ENCODE measurements at places on chromosomes 5 and 9.

- no peaks in the 10 kb centered on the region for H3K36me3 ChIP-seq
- no peak overlapping the region for H3K4me3 ChIP-seq
- H3K4me1 ChIP-seq, result peaks cover 19% of the 10 kb centered on the region
- no peaks in the 10 kb centered on the region for H3K27me3 ChIP-seq
- peak overlapping the region; percentile 61 for H3K27ac ChIP-seq
Observed at GRCh38 chr9:92147030-92147851, 32.0 kb upstream of the SPTLC1 start.

GRCh38 chr5:66959653-66960052 lies 236.9 kb downstream of the CD180 start:
- no peak overlapping the region for H3K27ac ChIP-seq
- no peaks in the 10 kb centered on the region for H3K36me3 ChIP-seq
- H3K4me3 ChIP-seq, result peak overlapping the region; percentile 48
- no peak for DNase-seq
- no peaks in the 10 kb centered on the region for H3K4me1 ChIP-seq

GRCh38 chr5:66306844-66307315 lies 162.8 kb downstream of the SREK1 start:
- H3K36me3 ChIP-seq, result no peaks in the 10 kb centered on the region
- no peaks in the 10 kb centered on the region for H3K27me3 ChIP-seq
- H3K4me3 ChIP-seq, result no peak overlapping the region

GRCh38 chr9:137058521-137059234 lies 4.8 kb upstream of the ENTPD2 start:
- DNase-seq, result no peak
- H3K4me3 ChIP-seq, result no peak overlapping the region
- H3K27me3 ChIP-seq, result peaks cover 5% of the 10 kb centered on the region
- peaks cover 25% of the 10 kb centered on the region for H3K4me1 ChIP-seq
- H3K27ac ChIP-seq, result no peak overlapping the region

- no peaks in the 10 kb centered on the region for H3K4me1 ChIP-seq
- DNase-seq, result no peak
- no peaks in the 10 kb centered on the region for H3K27me3 ChIP-seq
- no peak overlapping the region for H3K4me3 ChIP-seq
- no peak overlapping the region for H3K27ac ChIP-seq
Observed at GRCh38 chr5:167840527-167841130, 450.8 kb upstream of the WWC1 start.

DNA sequence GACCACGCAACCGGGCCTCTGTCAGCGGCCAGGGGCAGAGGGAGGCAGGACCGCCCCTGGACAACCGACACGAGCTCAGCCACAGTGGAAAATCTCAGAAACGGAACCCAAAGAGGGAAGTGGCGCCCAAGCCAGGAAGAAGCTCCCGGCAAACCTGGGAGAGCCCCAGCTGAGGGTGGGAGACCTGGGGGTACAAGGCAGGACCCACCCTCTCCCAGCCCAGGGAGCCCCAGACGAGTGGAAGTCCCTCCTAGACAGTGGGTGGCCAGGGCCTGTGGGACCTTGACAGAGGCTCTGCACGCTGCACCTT lies 3.0 kb downstream of the SLC12A7 start:
- no peaks in the 10 kb centered on the region for H3K27me3 ChIP-seq
- peak overlapping the region; percentile 18 for H3K4me3 ChIP-seq
- H3K27ac ChIP-seq, result peak overlapping the region; percentile 89
- no peaks in the 10 kb centered on the region for H3K36me3 ChIP-seq
- no peaks in the 10 kb centered on the region for H3K4me1 ChIP-seq
